Activated T-cell treated with anti-CD3 and anti-CD28 coated beads, Interleukin-2, amount 50 U/mL, for 24 hours (primary cell): ENCODE measurements at places on chromosomes 7 and 10.

DNA sequence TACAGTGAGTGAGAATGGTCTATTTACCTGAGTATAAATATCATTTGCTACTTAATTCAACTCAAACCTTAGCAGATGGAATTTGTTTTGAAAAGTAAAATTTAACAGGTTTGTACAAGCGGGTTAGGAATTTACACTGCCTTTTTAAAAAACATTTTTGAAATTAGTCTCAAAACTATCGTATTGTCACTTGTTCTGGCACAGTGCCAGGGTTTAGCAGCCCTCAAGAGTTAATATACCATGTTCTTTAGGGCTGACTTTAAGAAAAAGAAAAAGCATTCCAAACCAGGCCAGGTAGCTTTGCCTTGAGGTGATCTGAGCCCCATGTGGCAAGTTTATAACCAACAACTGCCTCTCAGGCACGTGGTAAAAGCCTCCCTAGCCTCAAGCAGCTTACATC, 17.8 kb downstream of the CCNJ start:
- DNase-seq: no peak

DNA sequence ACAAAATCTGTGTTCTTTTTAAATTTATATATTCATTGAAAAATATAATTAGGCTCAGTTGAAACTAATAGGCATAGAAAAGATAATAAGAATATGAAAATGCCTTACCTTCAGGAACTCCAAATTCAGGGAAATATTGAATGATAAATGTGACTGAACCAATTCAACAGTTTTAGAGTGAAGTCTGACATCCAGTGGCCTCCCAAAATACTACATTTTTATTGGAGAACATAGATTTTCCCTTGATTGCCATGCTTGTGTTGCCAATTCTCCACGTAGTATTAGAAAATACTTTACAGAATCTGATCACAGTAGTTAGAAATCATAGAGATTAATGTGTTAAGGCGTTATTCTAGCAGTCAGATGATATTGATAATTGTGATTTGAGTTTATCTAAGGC, 1246.7 kb downstream of the GATA3 start:
- no peak for DNase-seq

DNA sequence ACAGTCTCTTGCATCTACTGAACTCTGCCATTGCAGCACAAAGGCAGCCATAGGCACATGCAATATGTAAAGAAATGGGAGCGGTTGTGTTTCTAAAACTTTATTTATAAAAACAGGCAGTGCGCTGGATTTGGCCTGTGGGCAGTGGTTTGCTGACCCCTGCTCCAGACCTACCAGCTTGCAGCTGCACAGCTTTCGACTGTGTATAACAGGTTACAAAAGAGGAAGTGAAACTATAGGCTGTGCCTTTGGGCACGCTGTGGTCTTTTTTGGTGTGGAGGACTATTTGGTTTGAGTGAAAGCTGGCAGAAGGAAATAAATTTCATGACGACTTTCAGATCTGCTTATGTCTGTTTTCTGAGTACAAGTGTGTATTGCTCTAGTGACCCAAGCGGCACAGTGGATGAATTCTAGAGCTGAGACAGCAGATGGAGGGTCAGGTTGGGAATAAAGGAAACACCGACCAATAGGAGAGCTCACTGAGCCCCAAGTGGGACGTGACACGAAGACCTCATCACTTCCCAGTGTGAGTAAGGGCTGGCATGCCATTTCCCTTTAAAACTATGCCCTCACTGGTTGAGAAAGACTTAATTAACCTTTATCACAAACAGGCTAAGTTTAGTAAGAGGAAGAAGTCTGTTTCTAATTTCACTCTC, 152.7 kb downstream of the ANK3 start:
- no peak for DNase-seq

DNA sequence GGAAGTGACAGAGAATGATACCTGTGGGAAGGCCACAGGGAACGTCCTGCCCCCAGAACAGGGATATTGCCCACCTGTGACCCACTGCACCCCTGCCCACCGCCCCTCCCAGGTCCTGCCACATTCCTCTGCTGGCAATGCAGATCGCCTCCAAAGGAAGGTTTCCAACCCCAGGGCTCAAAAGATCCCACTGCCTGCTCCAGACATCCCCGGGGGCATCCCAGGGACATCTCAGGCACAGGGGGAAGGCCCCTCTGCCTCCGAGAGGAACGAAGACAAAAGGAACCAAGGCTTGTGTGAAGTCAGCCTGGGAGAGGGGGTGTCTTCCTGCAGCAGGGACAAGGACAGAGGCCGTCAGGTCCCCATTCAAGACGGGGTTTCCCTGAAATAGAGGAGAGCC, 28.5 kb downstream of the NUDT1 start:
- DNase-seq: no peak
